ENCODE measurements at places on chromosomes 3 and 15.

GRCh38 chr3:116002235-116002634 is 378.9 kb downstream of the GAP43 start:
- no peak for DNase-seq

DNA sequence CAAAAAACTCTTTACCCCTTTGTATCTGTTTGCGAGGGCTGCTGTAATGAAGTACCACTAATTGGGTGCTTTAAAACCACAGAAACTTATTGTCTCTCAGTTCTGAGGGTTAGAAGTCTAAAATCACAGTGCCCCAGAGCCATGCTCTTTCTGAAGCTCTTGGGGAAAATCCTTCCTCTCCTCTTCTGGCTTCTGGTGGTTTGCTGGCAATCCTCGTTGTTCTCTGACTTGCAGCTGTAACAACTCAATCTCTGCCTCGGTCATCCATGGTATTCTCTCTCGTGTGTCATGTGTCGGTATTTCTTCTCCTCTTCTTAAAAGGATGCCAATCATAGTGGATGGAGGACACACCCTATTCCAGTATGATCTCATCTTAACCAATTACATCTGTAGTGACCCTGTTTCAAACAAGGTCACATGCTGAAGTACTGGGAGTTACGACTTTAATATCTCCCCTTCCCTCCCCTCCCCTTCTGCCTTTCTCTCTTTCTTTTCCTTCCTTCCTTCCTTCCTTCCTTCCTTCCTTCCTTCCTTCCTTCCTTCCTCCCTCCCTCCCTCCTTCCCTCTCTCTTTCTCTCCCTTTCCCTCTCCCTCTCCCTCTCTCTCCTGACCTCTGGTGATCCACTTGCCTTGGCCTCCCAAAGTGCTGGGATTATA is 6.5 kb upstream of the ARL8B start:
- DNase-seq = no peak

DNA sequence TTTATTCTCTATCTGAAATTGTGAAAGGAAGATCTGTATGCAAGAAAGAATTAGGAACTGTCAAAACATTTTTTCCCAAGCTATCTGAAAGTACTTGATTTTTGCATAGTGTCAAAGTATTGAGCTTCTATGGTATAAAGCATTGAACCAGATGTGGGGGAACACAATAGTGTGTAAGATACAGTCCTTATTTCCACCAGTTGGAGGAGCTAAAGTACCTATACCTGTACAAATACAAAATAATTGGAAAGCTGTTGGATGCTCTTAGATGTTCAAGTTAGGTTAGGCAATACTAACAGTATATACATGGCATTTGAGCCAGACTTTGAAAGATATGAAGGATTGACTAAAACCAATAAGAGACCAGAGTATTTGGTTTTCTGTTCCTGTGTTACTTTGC is 148.4 kb downstream of the B3GALNT1 start:
- DNase-seq = no peak

DNA sequence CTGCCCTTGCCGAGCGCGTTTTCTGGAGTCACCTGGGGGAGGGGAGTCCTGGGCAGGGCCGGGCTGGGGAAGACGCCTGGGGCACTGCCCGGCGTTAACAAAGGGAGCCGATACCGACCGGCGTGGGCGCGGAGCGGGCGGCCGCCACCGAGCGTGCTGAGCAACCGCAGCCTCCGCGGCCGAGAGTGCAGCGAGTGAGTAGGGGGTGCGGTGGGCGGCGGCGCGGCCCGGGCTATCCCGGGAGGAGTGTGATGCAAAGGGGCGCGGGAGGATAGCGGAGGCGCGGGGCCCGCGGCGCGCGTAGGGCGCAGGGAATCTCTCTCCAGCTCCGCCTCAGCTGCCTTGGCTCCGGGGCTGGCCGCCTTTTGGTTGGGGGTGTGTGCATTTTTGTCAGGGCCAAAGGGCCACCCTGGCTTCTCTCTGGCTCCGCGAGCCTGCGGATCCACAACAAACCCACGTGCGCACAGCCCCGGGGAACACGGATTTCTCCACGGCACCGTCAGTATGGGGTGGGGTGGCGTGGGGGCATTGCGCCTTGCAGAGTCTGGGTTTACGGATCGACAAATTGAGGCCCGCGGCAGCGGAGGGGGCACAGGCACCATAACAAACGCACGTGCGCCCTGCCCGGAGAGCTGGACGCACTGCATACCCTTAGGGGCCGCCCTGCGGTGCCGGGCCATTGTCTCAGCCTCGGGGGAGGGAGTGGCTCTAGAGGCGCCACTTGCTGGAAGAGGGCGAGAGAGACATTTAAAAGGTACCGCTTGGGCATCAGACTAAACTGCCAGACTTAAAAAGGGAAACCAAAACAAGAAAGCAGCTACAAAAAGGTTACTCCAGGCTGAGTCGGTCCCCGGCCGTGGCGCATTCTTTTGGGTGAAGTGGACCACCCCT is 560 bp downstream of the ST6GAL1 start:
- DNase-seq = peak; percentile 31

DNA sequence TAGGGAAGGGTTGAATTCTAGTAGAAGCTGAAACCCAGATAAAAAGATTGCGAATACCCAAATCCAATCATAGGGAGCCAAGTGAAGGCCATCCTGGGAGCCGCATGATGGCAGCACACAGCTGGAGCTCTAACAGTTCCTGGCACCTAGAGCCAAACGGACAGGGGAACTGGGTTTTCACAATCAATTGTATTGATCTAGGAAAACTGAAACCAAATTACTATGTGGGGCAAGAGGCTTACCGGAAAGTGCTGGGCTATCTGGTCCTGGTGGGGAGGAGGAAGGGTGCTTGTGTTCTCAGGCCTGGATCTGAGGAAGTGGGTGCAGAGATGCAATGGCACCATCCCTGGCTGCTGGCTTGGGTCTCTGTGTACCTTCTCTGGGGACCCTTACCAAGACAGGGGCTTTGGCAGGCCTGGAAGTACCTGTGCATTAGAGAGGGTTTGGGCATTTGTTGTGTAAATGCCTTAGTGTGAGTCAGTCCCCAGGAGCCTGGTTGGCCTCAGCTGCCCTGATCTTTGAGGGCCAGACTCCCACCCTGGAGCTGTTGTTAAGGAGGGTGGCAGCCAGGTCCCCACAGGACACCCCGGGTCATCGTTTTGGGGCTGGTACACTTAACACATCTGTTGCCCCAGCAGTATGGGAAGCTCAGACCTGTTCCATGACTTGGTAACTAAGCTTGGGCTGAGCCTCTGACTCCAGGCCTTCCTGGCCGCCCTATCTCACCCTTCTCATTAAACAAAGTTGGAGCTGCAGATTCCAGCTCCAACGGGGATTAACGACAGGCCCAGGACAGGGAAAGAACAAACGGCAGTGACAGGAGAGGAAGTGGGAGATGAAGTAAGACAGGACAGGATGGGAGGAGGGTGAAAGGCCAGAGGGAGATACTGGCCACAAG is 8.9 kb upstream of the FURIN start:
- no peak for DNase-seq

DNA sequence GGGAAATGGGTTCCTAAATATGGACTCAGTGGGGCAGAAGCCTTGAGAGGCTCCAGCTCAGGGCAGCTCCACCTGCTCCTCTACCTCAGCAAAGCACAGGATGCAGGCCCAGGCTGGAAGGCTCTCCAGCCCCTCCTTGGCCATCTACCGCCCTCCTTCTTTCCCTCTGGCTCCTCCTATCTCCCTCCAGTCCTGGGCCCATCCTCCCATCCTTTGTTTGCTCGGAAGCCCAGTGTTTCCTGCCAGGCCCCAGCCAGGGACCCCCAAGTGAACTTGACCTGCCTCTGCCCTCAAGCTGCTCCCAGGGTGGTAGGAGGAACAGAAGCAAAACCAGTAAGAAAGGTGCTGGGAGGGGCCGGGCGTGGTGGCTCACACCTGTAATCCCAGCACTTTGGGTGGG is 20.1 kb downstream of the MAPKAPK3 start:
- DNase-seq = no peak

- DNase-seq = no peak
These were observed 3.4 kb downstream of the DUOXA2 start for GRCh38 chr15:45117308-45118130.

DNA sequence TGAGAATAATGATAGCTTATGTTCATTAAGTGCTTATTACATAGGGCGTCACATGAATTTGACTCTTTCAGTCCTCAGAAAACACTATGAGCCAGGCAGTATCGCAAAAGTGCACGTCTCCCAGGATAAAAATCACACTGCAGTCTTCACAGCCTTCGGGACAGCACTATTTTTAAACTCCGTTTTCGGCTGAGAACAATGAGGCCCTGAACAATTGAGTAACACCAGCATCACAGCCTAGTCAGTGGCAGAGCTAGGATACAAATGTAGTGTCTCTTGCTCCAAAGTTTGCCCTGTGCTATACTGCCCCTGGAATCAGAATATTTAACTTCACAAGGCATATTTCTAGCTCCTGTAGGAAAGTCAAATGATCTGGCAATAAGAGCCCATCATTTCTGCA is 852.1 kb upstream of the SEMA6D start:
- DNase-seq = no peak

- no peak for DNase-seq
These were observed 29.3 kb upstream of the SLC24A5 start for GRCh38 chr15:48091522-48091921.

- DNase-seq = no peak
These were observed 28.7 kb upstream of the ARIH1 start for GRCh38 chr15:72445426-72445825.

DNA sequence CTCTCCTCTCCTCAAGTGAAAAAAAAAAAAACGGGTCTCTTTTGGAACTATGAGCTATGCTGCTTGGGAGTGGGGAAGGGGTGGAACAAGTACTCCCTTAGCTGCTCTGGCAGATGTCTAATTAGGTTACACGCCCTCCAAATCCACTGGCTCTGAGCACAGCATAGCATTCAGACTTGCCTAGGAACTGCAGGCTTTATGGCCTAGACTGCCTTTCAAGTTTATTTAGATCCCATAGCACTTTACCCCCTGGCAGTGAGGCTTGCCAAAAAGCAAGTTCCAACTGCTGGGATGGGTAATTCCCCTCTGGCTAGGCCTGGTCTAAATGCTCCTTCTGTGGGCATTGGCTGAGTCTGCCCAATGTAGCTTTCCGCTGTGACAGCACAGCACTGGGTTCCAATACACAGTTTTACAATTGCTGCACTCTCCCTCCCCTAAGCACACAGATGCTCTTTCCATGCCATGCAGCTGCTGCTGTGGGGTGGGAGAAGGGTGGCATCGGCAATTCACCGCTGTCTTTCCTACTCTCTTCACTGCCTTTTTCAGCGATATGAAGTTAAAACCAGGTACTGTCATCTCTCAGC is 152.8 kb downstream of the KCNAB1 start:
- no peak for DNase-seq

DNA sequence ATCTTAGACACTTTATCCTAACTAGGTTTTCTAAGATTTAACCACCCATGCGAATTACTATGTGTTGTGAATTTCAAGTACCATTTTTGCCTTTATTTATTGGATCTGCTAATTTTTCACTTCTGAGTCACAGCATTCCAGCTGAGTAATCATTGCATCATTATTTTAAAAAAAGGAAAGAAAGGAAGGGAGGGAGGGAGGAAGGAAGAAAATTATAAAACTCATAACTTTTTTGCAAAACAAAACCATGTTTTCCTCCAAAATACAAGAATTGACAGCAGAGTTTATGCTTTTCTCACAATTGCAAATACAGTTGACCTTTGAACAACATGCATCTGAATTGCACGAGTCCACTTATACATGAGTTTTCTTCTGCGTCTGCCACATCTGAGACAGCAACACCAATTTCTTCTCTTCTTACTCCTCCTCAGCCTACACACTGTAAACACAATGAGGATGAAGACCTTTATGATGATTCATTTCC is 651.4 kb upstream of the NECTIN3 start:
- DNase-seq = no peak

GRCh38 chr3:52535411-52536111 is 844 bp upstream of the UQCC5 start:
- DNase-seq = no peak

DNA sequence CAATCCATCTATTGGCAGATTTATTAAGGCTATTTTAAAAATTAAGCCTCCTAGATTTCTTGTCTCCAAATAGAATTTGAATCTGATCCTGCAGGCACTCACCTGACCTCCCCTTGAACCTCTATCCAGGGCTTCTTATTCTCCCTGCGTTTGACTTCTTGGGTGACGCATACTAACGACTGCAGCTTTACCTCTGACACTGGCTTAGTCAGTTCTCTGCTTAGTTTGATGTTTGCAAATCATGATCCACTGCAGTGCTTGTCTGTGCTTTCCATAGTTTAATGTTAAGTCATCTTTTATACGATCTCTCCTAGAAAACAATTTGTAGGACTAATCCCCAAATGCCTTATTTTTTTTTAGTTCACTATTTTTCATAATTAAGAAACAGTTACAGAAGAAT is 233.1 kb downstream of the ROBO1 start:
- no peak for DNase-seq

DNA sequence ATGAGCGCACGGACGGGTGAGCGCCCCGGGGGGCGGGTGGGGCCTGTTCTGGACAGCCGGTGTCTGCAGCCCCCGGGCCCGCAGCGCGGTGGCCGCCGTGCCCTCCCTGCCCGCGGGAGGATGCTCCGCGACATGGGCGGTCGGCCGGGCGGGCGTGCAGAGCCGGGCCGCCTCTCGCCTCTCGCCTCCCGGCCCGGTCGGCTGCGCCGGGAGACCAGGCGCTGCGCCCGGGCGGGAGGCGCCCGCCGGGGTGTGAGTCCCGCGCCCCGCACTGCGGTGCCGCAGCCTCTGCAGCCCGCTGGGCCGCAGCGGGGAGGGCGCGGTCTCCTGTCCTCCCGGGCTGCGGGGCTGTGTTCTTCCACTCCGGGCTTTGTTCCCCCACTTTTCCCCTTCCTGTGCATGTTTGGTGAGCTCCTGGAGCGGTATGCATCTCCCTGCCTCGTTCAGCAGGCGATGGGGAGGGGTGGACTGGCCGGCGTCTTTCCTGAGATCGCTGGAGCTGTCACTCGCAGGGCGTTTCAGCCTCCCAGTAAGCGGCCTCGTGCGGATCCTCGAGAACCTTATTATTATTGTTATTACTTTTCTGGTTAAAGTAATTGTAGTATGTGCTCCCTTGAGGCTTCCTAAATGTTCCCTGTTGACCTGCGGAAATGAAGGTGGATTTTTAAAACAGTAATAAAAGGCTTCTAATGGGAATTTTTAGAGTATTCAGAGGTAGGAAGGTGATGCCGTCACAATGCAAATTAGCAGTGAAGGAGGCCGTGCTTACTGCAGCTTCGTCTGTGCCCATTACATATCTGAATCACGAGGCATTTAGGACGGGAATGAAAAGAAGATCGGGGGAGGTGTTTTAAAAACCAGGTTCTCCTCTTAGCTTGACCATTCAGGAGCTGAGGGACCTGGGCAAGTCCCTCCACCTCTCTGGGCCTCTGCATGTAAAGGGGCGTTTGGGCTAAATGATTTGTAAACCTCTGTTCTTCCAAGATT is 593 bp downstream of the TMOD2 start:
- DNase-seq = no peak

DNA sequence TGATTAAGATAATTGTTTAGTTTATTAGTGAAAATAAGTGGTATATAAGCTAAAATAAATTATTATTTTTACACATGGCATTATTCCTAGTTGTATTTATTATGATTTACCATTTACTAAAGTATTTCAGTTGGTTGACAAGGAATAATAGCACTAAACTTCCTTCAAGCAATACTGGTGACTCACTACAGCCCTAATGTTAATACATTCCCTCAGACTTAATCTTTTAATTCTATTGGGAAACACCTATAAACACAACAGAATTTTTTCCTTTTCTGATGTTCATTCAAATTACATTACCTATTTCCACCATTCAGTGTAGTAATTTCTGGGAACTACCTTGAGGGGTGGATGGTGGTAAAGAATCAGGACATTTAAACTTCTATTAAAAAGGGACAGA is 264.0 kb downstream of the TIGIT start:
- no peak for DNase-seq

- DNase-seq = no peak
These were observed 121.1 kb downstream of the ADAM10 start for GRCh38 chr15:58628206-58628947.

- DNase-seq = no peak
These were observed 347.7 kb downstream of the ZBBX start for GRCh38 chr3:167032267-167032876.
